MCF 10A (cell line): ENCODE measurements at places on chromosomes 1 and 21. TPM values are rescaled to one million over a fixed set of nuclear protein-coding genes. Genes with fewer than 3 reads are reported as not detected.

Gene ISG15
- 7.4 and 8.8 TPM in 2 replicates for total RNA-seq

DNA sequence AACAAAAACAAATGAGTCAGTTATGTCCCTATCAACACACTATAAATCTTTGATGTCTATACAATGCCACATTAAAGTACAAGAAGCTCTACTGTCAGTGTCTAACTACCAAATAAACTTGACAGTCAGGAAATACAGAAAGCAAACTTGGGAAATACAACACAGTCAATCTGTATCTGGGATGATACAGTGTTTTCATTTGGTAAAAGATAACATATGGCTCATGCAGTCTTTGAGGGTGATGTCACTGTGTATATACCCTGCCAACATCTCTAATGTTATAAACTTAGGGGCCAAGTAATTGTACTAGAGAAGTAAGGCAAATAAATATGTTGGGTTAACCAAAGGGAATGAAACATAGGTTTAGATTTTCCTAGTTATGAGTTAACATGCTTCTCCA is 552.5 kb upstream of the ADAMTS5 start:
- no peak for DNase-seq

Gene CLEC20A
- total RNA-seq, result not detected in 2 replicates

Gene PRAMEF1
- total RNA-seq, result not detected in 2 replicates

GRCh38 chr21:44279354-44280260 is 6.1 kb upstream of the AIRE start:
- DNase-seq, result no peak

Gene MX2
- not detected in 2 replicates for total RNA-seq

Gene LAMC2
- total RNA-seq, result 751 and 884 TPM in 2 replicates

DNA sequence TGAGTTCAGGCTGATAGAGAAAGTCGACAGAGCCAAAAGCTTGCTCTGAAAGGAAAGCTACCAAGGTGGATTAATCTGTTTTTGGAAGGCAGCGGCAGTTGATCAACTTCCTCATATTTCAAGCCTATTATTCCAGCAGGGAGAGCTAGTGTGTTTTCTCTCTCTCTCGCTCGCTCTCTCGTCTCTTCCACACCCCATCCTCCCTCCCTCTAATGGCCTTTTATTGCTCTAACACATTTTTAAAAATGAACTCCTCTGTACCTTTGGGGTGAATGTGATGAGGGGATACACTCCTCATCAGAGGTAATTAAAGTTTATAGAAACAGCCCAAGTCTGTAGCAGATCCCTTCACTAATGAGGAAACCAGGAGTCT is 126.4 kb downstream of the CLIC6 start:
- peak; percentile 43 for DNase-seq

- DNase-seq, result no peak
Observed at GRCh38 chr1:201109651-201110050, 2.6 kb downstream of the CACNA1S start.
